Stimulated activated CD8-positive, alpha-beta memory T cell treated with anti-CD3 and anti-CD28 coated beads, Interleukin-12 subunit alpha, Interleukin-12 subunit beta, amount 100 ng/mL, for 4 hours (primary cell): ENCODE measurements at places on chromosomes 5 and 9.

- no peak for DNase-seq
Observed at GRCh38 chr9:128809036-128809599, 9.2 kb upstream of the ENDOG start.

DNA sequence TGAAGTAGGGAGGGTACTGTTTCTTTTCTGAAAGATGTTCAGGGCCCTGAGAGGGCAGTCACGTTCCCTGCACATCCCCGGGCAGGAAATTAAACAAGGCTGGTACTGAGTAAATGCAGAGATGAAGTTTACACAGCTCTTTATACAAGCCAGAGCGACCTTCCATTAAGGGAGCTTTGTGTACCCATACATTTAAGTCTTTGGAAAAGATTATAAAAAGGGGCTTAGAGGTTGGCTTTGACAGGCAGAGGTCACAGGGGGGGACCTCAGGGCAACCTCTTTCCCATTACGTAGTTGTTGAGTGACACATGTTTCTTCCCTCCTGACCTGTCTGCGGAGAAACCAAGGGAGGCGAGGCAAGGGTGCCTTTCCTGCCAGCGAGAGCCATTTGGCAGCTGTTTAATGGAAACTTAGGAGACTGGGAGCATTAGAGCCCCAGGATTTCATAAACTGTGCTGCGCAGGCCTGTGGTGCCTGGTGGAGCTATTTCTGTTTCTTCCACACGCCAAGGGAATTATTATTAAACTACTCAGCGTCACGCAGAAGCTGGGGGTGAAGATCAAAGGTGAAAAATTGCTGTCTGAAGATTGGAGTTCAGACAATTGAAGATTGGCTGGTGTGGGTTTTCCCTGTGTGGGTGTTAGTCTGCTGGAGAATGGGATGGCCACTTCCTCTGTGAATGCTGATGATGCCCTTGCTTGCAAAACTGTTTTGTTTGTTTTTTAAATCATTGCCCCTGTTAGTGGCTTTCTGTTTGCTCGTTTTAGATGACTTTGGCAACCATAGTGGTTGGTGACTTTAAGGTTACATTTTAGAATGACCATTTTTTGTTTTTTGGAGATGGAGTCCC is 3.2 kb upstream of the SMIM32 start:
- no peak for DNase-seq

- DNase-seq, result no peak
Observed at GRCh38 chr5:111996574-111996973, 239.6 kb upstream of the NREP start.

DNA sequence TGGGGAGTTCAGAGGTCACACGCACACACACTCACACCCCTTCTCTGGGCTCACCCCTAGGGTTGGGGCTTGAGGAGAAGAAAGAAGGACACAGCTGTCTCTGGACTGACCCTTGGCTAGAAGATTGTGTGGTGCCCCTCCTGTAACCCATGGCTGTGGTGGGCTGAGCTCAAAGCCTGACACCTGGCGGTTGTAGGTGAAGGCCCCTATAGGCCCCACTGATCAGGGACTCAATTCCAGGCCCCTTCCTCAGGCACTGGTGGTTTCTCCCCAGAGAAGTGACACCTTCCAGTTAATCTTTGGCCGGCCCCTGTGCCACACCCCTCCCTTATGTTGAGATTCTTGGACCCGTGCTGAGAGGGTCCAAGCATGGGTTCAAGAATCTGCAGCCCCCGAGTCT is 35.2 kb upstream of the CRB2 start:
- no peak for DNase-seq
